ENCODE measurements at places on chromosomes 4 and X.

DNA sequence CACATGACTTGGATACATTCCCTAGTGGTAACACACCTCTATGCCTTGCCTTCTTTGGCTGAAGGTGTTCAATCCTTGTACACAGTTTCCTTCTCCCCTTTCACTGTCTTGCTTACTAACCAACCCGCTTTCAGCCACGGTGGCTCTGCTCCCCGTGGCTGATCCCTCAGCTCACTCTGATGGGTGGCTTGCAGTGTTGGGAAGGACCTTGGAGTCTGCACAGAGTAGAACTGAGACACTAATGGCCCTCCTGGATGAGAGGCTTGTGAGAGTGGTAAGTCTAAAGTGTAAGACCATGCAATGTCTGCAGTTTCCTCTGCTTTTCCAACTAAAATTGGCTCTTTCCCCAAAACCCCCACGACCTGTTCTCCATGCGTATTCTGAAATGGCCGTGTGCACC, 46.0 kb upstream of the GNPDA2 start:
- no peak for DNase-seq

GRCh38 chrX:13046141-13046855, 1.9 kb upstream of the FAM9C start:
- peak; percentile 29 for DNase-seq

- DNase-seq, result no peak
These were observed 214.4 kb upstream of the LEF1 start for GRCh38 chr4:108383157-108383556.

- DNase-seq, result no peak
These were observed 303.0 kb upstream of the GALNT7 start for GRCh38 chr4:172865531-172866127.

GRCh38 chr4:36244257-36245082, at the start of gene ARAP2:
ARAP2 (minus strand) TSS chr4:36244514; CDS start chr4:36229486, 15,028 bp downstream.
- peak; percentile 57 for DNase-seq

DNA sequence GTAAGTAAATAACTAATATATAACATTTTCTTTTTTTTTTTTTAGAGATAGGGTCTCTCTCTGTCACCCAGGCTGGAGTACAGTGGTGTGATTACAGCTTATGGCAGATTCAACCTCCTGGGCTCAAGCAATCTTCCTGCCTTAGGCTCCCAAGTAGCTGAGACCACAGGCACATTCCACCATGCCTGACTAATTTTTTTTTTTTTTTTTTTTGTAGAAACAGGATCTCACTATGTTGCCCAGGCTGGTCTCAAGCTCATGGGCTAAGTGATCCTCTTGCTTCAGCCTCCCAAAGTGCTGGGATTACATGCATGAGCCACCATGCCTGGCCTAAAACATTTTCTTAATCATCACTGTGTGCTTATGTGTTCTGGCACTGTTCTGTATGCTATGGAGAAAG, 32.8 kb downstream of the MGARP start:
- no peak for DNase-seq

DNA sequence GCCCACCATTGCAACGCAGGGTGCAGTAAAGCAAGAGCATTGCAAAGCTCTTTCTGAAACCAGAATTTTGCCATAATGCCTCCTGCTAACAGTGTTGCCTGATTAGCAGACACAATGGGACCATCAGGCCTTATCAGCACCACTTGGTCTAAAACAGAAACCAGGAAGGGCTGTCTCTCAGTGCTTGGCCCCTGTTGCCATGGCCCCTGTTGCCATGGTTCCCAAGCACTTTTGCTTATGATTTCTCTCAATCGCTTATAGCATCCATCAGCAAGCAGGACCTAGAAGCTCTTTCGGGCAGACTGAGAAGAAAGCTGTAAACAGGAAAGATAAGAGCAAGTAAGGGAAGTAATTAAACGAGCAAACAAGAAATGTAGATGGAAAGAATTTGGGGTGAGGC, 36.8 kb downstream of the RTL5 start:
- DNase-seq, result peak; percentile 35

GRCh38 chr4:147425019-147425418, 55.9 kb upstream of the EDNRA start:
- no peak for DNase-seq

DNA sequence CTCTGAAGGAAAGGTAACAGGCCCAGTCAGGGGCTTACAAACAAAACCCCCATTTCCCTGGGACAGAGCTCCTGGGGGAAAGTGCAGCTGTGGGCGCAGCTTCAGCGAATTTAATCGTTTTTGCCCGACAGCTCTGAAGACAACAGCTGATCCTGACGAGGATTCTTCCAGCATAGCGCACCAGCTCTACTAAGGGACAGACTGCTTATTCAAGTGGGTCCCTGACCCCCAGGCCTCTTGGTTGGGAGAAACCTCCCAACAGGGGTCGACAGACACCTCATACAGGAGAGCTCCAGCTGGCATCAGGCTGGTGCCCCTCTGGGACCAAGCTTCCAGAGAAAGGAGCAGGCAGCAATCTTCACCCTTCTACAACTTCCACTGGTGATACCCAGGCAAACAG, 486.7 kb downstream of the PRR32 start:
- DNase-seq, result no peak

Measured in inflammatory macrophage (primary cell).